Uterus (tissue), 4 donors: ENCODE measurements at places on chromosomes 3 and 15.

DNA sequence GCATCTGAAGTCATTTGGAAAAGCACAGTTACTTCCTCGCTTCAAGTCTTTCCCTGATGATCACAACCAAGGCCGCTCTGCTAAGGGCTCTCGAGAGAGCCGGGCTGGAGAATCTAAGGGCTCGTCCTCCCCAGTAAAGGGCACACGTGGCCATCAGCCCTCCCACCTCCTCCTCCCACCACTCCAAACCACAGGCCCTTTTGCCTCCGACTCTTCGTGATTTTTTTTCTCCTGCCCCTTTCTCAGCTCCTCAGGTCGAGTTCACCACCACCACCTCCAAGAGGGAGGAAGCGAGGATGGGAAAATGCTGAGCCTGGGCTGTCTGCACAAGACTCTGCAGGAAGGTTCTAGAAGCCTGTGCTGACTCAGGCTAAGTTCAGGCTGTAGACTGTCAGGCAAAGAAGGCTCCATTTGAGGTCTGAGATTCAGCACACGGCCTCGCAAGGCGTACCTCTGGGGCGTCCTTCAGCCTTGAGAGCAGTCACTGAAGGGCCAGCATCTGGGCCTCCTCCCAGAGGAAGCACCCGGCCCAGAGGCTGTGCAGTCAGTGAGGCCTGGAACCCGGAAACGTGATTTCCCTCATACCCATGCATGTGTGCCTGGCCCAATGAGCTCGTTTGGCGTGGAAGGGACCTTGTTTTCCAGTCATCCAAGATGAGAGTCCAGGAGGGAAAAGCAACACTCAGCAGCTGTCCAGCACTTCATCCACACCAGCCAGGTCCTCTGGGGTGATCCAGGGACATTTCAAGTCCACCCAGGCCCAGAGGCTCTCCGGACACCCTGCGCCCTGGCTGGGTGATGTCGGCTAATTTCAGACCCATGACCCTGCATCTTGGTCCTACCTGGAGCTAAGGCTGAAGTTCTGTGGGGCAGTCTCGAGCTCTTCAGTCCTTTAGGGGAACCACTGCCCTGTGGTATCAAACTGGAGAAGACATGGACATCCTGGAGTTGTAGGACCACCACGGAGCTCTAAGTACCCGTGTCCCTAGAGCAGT is 196.8 kb downstream of the XXYLT1 start:
- DNase-seq, result peak; percentile 7

GRCh38 chr3:197593046-197593380 is 37.2 kb upstream of the BDH1 start:
- DNase-seq, result no peak

DNA sequence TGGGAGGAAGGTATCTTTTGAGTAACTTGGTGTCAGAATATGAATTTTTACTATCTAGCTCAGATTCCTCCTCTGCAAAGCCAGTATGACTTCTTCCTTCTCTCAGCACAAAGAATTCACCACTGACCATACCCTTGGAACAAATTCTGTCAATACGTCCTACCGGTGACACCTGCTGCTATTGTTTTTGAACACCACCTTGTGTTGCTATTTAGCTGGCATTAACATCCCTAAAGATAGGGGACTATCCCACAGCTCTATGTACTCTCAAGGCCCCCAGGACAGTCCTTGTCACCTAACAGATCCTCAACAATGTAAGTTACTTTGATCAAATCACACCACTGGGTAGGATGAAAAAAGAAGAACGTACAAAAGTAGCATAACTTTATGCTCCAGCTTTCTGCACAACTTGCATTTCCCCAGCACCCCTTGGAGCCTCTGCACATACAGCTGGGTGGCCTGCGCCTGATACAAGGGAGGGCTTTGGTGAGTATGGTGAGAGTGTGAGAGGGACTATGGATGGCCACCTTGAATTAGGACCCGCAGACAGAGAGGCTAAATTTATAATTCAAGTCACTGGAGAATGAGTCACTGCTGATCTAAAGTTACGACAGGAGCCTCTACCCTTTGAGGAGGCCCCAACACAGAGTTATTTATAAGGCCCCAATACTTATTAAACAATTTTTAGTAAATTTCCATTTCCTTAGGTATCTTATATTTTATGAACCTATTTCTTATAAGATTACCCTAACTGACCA is 2.3 kb upstream of the COLQ start:
- no peak for DNase-seq

GRCh38 chr3:63875510-63875909 is 11.8 kb downstream of the ATXN7 start:
- DNase-seq, result no peak

DNA sequence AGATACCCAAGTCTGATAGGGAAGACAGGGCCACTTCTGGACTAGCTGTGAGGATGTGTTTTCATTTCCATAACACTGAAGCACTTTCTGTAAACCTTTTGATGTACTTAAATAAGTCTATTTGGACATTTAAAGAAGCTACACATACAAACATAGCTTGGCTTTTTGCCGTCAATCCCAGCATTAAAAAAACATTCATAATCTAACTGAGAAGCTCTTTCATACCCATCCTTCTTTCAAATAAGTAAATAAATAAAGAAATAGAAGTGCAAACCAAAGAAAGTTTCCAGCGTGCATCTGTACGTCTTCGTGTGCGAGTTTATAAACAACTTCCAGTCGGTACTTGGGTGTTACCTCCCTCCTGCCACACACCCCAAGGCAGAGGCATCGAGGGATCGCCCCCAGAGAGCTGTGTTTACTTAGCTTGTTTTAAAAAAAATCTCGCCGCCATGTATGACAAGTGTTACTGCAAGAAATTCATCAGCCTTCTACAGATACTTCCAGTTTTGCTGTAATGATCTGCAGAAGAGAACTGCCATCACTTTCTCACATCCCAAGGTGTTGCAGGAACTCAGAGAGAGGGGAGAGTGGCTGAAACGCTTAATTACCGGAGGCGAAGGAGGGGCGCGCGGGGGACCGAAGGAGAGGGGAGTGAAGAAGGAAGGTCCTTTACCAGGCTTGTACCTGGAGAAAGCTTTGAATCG is 9.0 kb upstream of the MEIS2 start:
- DNase-seq, result peak; percentile 52

- no peak for DNase-seq
These were observed 4.3 kb upstream of the OR5H6 start for GRCh38 chr3:98259707-98260106.

DNA sequence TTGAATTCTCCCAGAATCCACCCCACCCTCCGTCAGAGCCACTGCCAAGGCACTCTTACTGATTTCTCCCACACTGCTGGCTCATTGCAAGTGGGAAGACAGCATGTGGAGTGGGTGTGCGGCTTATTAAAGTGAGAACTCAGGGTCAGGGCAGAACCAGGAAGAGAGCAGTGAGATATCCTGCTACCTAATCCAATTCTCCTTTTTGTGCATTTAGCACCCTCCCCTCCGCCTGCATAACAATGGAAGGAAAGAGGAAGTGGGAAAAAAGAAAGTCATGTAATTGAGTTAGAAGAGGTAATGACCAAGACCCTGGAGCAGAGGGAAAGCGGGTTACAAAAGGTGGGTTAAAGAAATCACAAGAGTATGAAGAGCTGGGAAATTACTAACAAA is 27.8 kb upstream of the PIK3CB start:
- no peak for DNase-seq
